ENCODE measurements at places on chromosomes 3 and 15.

- DNase-seq: no peak
Observed at GRCh38 chr3:103813955-103814354, 1379.1 kb downstream of the ZPLD1 start.

DNA sequence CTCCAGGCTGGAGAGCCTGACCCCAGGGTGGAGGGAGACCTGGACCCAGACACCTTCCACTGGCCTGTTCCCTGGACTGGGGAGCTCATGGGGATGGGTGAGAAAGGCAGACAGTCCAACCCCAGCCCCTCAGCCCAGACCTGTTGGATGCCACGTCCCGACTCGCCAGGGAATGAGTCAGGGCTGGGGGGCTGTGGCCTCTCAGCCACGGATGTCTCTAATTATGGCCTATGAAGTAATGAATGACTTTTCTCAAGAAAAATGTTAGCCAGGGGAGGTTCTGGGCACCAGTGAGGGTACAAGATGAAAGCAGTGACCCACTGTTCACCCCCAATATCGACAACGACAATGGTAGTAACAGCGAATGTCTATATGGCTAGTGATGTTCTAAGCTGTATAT lies 107.0 kb upstream of the RPL32 start:
- no peak for DNase-seq

DNA sequence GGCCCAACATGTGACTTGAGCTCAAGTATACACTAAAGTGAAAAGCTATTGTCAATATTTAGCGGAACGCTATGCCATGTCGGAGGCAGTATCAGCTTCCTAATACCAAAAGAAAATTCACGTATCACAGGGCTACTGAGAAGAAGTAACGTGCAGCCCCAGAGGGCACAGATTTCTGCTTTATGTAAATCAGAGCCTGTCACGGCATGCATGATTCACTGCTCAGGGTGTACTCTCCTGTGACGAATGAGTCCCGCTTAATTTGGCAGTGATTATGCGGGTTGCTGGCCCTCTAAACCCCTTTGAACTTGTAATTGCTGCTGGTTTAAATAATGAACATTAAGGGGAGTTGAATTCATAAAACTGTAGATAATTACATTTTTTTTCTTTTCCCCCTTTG lies 85.3 kb downstream of the MEIS2 start:
- DNase-seq: no peak

GRCh38 chr3:174002543-174002942 lies 605.0 kb downstream of the NLGN1 start:
- DNase-seq: no peak

- no peak for DNase-seq
Observed at GRCh38 chr3:57066471-57066870, 6.0 kb downstream of the SPATA12 start.

GRCh38 chr3:46981932-46982471 lies 2.5 kb downstream of the NBEAL2 start:
- no peak for DNase-seq

- DNase-seq: no peak
Observed at GRCh38 chr3:134242649-134243617, 7.7 kb downstream of the RYK start.

GRCh38 chr15:77639431-77639830 lies 6.7 kb upstream of the LINGO1 start:
- DNase-seq: no peak

GRCh38 chr15:59550530-59550929 lies 61.1 kb upstream of the GCNT3 start:
- DNase-seq: no peak

GRCh38 chr3:131713416-131714123 lies 210.8 kb upstream of the MRPL3 start:
- DNase-seq: no peak

- no peak for DNase-seq
Observed at GRCh38 chr3:4680871-4681300, 187.7 kb downstream of the ITPR1 start.

- DNase-seq: no peak
Observed at GRCh38 chr3:57041674-57042073, 18.8 kb upstream of the SPATA12 start.

- DNase-seq: no peak
Observed at GRCh38 chr15:31485431-31485830, 158.8 kb downstream of the KLF13 start.

GRCh38 chr3:138072796-138073195 lies 42.6 kb downstream of the DZIP1L start:
- no peak for DNase-seq

GRCh38 chr3:135106445-135106844 lies 311.4 kb downstream of the EPHB1 start:
- peak; percentile 20 for DNase-seq

- DNase-seq: no peak
Observed at GRCh38 chr3:169158379-169158778, 505.1 kb downstream of the MECOM start.

GRCh38 chr15:74136540-74136813 lies 6.1 kb downstream of the ISLR2 start:
- no peak for DNase-seq

DNA sequence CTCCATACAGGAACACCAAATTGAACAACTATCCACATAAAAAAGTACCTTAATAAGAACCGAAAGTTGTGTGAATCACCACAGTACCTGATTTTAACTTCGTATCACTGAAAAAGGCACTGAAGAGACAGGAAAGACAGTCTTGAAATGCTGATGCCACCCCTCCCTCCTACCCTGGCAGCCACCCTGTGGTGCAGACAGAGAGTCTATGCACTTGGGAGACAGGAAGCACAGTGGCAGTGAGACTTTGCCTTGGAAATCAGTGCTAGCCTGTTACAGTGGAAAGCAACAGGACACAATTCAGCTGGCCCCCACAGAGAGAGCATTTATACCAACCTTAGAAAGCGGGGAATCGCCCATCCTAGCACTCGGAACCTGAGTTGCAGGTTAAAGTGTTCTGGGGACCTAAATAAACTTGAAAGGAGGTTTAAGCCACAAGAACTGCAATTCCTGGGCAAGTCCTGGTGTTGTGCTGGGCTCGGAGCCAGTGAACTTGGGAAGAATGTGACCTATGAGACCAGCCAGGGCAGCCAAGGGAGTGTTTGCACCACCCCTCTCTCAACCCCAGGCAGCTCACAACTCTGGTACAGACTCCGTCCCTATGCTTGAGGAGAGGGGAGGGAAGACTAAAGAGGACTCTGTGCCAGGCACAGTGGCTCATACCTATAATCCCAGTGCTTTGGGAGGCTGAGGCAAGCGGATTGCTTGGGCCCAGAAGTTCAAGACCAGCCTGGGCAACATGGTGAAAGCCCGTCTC lies 240.1 kb downstream of the ISL2 start:
- no peak for DNase-seq

- no peak for DNase-seq
Observed at GRCh38 chr3:106317141-106318055, 448.6 kb upstream of the CBLB start.

GRCh38 chr3:101858464-101859030 lies 9.2 kb downstream of the NFKBIZ start:
- no peak for DNase-seq

GRCh38 chr3:151412989-151413388 lies 28.4 kb upstream of the P2RY12 start:
- no peak for DNase-seq

DNA sequence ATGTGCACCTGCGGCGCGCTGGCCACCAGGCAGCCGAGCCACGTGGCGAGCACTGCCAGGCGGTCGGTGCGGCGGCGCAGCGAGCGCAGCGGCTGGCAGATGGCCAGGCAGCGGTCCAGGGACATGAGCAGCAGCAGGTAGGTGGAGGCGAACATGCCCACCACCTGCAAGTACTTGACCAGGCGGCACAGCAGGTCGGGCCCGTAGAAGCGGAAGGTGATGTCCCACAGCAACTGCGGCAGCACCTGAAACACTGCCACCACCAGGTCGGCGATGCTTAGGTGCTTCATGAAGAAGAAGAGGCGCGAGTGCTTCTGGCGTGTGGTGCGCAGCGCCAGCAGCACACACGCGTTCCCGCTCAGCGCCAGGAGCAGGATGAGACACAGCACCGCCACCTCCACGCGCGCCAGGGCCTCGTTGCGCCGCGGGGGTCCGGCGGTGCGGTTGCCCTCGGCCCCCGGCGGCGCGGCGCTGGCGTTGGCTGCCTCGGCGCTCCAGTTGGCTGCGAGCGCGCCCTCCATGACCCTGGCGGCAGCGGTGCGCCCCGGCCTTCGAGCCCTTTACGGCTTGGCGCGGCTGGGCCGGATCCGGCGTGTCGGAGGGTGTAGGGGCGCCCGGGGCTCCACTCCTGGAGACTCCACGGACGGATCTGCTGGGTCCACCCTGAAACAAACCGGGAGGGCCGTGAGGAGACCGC lies 1.6 kb downstream of the OXTR start:
- peak; percentile 71 for DNase-seq

- no peak for DNase-seq
Observed at GRCh38 chr15:91126080-91126479, 26.0 kb downstream of the SV2B start.

- no peak for DNase-seq
Observed at GRCh38 chr3:127135241-127136023, 57.5 kb upstream of the PRR23E start.

DNA sequence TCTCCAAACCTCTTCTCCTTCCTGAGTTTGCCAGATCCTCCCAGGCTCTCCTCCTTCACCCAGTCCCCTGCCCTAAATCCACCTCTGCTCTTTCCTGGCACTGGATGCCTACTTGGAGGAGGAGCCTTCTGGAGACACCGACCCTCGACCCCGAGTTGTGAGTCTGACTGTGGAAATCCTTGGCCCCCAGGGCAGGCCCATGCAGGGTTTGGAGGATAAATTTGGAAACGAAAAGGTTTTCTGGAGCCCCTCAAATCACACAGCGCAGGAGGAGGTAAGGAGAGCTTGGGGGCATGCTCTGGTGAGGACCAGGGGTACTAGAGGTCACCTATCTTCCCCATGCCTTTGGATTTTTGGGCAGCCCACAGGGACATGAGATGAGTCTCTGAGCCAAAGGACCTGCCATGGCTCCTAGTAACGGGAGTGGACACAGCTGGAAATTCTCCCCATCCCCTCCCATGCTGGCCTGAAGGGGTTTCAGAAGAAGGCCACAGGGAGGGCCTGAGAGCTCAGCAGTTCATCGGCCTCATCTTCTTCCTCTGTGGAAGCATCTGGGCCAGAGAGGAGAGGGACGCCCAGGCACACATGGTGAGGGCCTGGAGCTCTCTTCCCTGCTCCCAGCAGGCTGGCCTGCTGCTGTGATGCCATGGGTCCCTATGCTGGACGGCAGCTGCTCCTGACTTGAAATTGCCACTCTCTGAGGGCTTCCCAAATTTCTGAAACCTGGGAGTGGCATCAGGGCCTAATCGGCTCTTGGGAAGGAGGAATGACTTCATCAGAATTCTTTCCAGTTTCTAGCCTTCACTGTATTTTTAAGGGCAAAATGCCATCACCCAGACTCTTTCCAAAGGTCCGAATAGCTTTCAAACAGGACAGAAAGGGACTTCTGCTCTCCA lies 68.6 kb upstream of the ITGA11 start:
- no peak for DNase-seq

- no peak for DNase-seq
Observed at GRCh38 chr3:104080088-104080626, 1286.6 kb upstream of the ALCAM start.

GRCh38 chr3:115859002-115859807 lies 235.9 kb downstream of the GAP43 start:
- DNase-seq: no peak

DNA sequence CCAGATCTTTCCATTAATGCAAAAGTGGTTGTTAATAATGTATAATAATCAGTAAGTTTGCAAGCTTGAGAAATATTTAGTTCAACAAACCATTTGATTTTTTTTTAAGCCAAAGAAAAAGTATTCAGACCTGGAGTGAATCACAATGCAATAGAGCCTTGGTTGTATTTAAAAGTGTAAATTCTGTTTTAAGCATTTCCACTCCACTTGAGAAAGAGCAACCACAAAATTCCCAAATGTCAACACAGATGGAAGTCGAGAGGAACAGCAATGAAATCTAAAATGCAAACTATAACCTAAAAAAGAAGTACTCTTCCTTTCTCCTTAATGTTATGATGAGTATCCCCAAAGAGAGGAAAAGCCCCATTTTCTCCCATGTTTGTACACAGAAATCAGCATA lies 20.2 kb downstream of the GBE1 start:
- no peak for DNase-seq

- no peak for DNase-seq
Observed at GRCh38 chr3:9194509-9195184, 54.8 kb downstream of the SRGAP3 start.

DNA sequence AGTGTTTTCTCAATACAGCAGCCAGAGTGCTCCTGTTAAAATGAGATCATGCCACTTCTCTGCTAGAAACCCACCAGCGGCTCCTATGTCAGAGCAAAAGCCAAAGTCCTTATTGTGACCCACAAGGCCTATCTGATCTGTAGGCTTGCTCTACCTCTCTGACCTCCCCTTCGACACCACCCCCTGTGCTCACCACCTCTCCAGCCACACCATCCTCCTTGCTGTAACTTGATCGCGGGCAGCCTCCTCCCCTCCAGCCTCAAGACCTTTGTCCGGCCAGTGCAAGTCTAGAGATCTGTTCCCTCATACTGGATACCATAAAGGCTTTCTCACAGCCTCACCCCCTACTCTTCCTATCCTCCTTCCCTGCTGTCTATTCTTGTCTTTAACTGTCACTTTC lies 1.9 kb upstream of the IGDCC4 start:
- DNase-seq: no peak

GRCh38 chr3:172918165-172918564 lies 167.6 kb downstream of the ECT2 start:
- no peak for DNase-seq

DNA sequence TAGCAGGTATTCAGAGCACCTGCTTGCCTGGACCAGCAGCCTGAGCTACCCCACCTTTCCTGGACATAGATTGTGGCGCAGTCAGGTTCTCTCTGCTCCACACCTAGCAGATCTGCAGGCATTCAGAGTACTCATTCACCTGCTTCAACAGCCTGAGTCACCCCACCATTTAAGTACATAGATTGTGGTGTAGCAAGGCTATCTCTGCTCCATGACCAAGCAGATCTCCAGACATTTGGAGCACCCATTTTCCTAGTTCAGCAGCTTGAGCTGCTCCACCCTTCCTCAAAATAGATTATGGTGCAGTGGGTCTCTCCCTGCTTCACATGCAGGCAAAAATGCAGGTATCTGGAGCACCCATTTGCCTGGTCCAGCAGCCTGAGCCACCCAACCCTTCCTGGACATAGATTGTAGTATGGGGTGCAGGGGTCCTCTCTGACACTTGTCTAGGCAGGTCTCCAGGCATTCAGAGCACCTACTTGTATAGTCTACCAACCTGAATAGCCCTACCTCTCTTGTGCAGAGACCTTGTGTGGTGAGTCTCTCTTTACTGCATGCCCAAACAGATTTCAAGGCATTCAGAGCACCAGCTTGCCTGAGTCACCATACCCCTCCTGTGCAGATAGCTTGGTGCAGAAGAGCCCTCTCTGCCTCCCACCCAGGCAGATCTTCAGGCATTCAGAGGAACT lies 466.0 kb upstream of the THBS1 start:
- no peak for DNase-seq

GRCh38 chr15:74451861-74452835 lies 8.8 kb downstream of the UBL7 start:
- no peak for DNase-seq

- DNase-seq: no peak
Observed at GRCh38 chr3:62261121-62261520, 112.2 kb downstream of the FEZF2 start.
